ENCODE measurements at places on chromosomes 16 and 17. TPM values are rescaled to one million over a fixed set of nuclear protein-coding genes. Genes with fewer than 3 reads are reported as not detected.

- no peak for DNase-seq
These were observed 9.1 kb upstream of the HS3ST2 start for GRCh38 chr16:22804893-22805292.

DNA sequence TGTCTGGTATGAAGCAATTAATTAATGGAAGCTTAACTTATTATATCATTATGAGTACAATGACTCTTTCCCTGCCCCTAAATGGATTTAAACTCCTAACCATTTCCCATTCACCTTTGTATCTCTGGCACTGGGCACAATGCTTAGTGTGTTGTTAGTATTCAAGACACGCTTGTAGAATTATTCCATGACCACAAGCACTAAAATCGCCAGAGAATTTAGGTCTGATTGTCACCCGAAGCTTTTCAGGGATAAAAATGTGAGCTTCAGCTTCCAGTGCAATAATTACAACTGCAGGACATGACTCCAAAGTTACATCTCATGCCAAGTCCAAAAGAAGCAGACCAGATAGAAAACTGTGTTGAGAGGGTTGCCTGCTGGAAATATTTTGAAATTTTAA, 101.6 kb downstream of the CDH8 start:
- no peak for DNase-seq

GRCh38 chr16:87216841-87217275, 100.3 kb downstream of the C16orf95 start:
- no peak for DNase-seq

- no peak for DNase-seq
These were observed at the start of gene ABCA9 for GRCh38 chr17:69060822-69061221. Gene ABCA9 (minus strand): TSS chr17:69060927. CDS start chr17:69051126, 9,801 bp downstream.

DNA sequence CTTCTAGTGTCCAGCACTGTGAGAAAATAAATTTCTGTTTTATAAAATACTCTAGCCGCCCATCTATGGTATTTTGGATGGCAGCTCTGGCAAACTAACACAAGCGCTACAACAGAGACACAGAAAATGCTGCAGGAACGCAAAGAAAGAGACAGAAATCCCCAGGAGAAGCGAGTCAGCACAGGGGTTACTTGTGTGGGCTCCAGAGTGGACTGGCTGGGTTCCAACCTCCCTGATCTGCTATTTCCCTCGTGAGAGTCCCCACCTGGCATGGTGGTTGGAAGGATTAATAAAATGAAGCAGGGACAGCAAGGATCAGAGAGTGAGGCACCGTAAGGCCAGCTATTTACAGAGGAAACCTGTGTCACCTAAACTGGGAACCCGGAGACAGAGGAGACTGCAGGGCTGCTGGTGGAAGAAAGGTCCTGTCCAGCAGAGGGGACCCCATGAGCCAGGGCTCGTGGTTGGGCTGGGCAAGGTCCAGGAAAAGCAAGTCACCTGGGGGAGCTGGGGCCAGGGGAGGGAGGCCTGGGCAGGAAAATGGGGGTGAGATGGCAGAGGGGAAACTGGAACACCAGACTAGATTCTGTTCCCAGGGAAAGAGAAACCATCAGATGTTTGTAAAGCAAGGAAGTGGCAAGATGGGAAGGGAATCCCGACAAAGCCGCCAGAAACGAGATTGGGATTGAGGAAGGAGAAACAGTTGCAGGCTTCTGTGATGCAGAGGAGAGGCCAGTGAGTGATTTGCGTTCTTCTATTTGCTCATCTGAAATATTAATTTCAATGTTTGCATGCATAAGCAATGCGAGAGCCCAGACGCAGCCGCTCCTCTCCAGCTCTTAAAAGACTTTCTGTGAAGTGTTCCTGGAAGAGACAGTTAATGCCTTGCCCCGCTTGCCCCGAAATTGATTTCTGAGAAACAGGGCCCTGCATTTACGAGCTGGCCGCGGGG, 63.0 kb upstream of the TEKT3 start:
- no peak for DNase-seq

- DNase-seq, result peak; percentile 68
These were observed 3.3 kb upstream of the CDK5R1 start for GRCh38 chr17:32483451-32484019.

DNA sequence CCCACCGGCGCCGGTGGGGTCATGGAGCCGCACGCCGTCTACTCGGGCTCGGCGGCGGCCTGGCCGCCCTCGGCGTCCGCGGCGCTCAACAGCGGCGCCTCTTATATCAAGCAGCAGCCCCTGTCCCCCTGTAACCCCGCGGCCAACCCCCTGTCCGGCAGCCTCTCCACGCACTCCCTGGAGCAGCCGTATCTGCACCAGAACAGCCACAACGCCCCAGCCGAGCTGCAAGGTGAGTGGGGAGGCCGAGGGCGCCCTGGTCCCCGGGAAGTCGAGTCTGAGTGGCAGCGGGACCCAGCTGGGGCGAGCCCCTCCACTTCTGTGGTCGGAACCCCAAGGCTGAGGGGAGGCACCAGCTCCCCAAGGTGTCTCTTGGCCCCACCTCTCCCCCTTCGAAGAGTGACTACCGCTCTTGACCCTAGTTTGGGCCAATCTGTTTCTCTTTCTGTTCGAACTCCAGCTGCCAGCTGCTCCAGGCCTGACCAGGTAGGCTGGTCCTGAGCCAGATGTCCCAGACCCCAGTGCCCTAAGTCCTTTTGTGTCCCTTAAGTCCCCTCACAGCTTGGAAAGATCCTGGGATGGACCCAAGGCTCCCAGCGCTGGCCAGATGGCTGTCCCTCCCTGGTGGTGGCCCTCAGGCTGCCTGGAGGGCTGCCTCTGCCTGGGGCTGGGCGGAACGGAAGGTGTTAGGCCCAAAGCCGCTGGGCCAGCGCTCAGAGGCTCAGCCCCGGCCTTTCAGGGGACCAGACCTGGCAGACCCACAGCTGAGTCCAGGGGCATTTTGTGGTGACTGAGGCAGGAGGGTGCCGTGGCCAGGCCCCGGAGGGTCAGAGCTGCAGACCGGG, 1.2 kb downstream of the FOXF1 start:
- no peak for DNase-seq

DNA sequence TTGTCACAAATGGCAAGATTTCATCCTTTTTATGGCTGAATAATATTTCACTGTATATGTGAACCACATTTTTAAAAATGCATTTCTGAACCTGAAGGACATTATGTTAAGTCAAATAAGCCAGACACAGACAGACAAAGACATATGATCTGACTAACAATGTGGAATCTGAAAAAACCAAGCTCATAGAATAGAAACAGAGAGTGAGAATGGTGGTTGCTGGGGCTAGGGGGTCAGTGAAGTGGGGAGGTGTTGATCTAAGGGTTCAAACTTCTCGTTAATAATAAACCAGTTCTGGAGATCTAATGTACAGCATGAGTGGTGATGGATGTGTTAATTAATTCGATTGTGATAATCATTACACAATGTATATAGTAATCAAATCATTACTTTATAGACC, 475.1 kb downstream of the WWOX start:
- DNase-seq, result no peak

- DNase-seq, result no peak
These were observed 38.5 kb downstream of the PGS1 start for GRCh38 chr17:78416791-78417530.

- DNase-seq, result no peak
These were observed 39.7 kb upstream of the IRX3 start for GRCh38 chr16:54326266-54326662.

DNA sequence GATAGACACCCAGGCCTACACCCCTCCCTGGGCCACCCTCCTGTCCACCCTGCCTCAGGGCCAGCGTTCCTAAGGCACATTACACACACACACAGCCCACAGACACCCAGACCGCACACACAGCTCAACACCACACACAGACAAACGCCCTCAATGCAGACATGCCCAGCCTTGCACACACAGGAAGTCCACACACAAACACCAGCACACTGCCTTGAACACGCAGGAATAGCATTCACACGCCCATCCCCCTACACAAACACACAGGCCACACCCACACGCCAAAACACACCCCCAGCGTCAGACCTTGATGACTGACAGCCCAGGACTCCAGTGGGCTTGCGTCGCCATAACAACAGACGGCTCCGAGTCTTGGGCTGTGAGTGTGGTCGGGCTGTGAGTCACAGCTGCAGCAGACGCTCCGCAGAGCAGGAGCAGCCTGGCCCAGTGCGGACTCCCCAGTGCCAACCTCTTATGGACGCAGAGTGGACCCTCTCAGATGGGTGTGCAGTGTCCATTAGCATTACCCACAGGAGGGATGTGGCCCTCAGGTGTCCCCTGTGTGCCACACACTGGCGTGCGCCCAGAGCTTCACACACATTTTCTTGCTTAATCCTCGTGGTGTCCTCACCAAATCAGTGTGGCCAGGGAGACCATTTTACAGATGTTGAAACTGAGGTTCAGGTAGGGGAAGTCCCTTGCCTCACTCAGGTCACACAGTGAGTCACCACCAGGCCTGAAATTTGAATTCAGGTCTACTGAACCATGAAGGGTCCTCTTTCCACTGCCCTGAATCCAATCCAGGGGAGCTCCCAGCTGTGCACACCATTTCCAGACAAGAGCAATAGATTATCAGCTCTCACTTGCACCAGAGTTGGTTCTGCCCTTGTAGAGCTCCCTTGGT, 17.8 kb upstream of the RAI1 start:
- DNase-seq, result no peak

DNA sequence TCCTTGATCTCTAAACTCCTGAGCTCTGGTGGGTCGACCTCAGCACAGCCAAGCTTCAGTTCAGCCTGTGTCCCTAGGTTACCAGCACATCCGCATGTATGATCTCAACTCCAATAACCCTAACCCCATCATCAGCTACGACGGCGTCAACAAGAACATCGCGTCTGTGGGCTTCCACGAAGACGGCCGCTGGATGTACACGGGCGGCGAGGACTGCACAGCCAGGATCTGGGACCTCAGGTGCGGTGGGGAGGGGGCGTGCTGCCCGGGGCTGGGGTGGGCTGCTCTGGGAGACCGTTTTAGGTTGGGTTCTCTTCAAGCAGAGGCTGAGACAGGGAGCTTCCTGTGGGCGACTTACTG, 1.1 kb downstream of the MLST8 start:
- no peak for DNase-seq

- DNase-seq, result no peak
These were observed 9.2 kb downstream of the HIC1 start for GRCh38 chr17:2064147-2064489.

- no peak for DNase-seq
These were observed 2.2 kb downstream of the CYTH1 start for GRCh38 chr17:78779850-78780249.

- DNase-seq, result no peak
These were observed at the start of gene IRF8 for GRCh38 chr16:85898521-85899442. Gene IRF8 (plus strand): TSS chr16:85899162. CDS start chr16:85903016, 3,854 bp downstream.

- no peak for DNase-seq
These were observed 310.6 kb downstream of the MAP2K6 start for GRCh38 chr17:69725146-69725545.

GRCh38 chr17:6492892-6493674, 48.8 kb downstream of the PIMREG start:
- no peak for DNase-seq

- DNase-seq, result no peak
These were observed 426.6 kb downstream of the HAPSTR1 start for GRCh38 chr16:9518051-9518450.

- no peak for DNase-seq
These were observed 103.1 kb downstream of the RPTOR start for GRCh38 chr17:80647746-80648145.

GRCh38 chr16:58109330-58109729, 19.9 kb downstream of the CFAP20 start:
- DNase-seq, result no peak

DNA sequence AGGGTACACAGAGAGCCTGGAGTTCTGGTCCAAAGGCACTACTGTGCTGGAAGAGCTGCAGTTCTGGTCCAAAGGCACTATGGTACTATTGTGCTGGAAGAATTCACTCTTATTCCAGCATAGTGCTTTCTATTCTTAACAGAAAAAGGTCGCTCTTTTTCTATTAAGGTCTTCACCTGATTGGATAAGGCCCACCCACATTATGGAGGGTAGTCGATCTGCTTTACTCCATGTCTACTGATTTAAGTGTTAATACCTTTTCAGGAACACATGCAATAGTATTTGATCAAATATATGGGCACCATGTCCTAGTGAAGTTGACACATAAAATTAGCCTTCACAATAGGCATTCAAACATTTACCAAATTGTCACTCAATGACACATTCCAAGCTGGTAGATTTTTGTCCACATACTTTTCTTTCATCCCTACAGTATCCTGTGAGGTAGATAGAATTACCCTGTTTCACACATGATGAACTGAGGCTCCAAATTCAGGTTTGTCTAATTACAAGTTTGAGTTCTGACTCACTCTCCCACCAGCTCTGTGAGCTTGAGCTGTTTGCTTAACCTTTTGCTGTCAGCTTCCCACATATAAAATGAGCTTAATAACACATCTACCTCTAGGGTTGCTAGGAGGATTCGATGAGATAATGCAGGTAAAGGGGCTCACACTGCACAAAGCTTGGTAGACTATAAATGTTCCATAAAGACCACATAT, 129.9 kb downstream of the AIPL1 start:
- DNase-seq, result no peak

Gene OR4D2
- polyA plus RNA-seq, result not detected

Gene CRYM
- polyA plus RNA-seq, result 8.2 TPM

Gene PRSS27
- polyA plus RNA-seq, result 0.73 TPM

Gene SPEM1
- not detected for polyA plus RNA-seq

Gene CLEC18B
- 1.5 TPM for polyA plus RNA-seq

Gene TOX3
- polyA plus RNA-seq, result 0.59 TPM

Gene CDH1
- polyA plus RNA-seq, result 101 TPM

Gene GLIS2
- 75.3 TPM for polyA plus RNA-seq

Gene RSKR
- polyA plus RNA-seq, result 16.8 TPM

Gene ADCY9
- polyA plus RNA-seq, result 7.9 TPM

Gene KRTAP1-5
- not detected for polyA plus RNA-seq

All from left renal pelvis (tissue), 4 donors.